Ascending aorta (tissue), 2 donors: ENCODE measurements at places on chromosomes 3 and 15.

DNA sequence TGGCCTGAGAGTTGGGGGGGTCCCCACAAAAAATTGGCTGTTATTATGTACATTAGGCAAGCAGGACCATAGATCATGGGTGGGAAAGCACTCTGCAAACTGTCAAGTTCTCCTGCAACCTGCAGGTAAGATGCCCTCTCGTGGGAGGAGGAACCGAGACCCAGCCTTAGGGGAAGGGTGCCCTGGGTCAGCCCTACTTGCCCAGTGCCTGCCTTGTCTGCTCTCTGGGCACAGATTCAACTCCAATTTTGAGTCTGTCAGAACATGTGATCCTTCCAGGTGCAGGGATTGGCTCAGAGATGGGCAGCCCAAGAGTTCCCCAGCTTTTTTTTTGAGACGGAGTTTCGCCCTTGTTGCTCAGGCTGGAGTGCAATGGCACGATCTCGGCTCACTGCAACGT lies 99.2 kb downstream of the PLXNA1 start:
- DNase-seq: no peak

DNA sequence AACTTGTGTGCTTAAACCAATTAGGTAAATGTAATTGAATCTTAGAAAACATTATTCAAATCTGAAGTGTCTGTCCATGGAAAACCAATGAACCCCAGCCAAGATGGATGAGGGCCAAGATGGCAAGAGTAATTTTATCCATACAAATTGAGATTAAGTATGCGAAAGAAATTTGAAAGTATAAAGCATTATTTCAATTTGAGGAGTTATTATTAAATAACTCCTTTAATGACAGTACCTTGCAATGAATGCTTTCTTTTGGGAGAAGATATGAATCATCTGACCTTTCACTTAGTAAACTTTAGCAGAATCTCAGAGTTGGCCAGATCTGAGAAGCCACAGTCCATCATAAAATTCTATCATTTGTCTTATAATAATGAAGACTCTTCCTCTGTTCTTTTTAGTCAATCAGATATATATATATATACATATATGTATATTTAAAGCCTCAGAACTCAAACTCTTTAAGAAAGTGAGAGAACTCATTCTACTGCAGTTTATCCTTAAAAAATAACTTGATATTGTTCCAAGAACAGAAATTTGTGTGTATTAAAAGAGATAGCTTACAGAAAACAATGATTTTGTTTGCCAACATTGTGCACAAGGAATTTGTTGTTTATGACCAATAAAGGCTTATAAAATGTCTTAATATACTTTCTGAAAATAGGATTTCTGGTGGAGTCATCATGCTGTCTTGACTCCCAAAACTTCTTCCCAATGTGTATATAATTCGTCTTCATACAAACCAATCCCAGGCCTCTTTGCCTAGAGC lies 434.8 kb upstream of the THBS1 start:
- no peak for DNase-seq

- peak; percentile 90 for DNase-seq
These were observed 54.5 kb upstream of the ABHD10 start for GRCh38 chr3:111924283-111924682.

DNA sequence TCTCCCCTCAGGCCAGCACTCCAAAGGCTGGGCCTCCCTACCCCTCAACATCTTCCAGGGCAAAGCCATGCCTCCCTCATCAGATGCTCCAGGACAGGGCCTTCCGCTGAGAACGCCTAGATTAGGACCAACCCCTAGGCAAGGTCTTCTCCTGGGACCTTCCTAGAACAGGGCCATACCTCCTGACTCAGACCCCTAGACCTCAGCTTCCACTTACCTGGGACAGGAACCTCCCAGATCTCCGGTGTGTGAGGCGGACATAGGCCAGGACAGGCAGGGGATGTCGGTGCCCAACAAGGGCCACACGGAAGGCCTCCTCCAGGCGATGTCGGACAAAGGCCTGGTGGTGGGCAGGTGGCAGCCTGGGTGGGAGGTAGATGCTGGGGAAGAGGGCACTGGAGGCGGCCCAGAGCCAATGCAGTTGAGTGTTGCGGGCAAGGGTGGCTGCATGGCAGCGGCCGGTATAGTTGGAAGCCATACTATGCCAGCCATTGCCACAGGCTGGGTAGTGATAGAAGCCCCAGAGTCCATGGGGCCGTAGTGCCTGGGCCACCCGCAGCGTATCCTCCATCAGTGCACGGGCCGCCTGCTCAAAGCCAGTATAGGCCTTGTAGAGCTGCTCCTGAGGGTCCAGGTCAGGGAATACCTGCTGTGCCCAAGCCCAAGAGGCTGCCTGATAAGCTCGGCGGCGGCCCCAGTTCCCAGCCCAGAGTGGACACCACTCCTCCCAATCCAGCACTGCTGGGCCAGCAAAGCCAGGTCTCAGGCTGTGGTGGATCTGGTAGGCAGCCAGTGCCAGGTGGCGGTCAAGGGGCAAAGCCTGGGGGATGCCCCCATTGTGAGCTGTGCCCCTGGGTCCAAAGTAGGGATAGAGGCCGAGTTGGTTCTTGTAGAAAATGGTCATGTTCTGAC lies 2.5 kb upstream of the IFRD2 start:
- no peak for DNase-seq
